Suprapubic skin (tissue), 4 donors: ENCODE measurements at places on chromosomes 6 and 20. TPM values are rescaled to one million over a fixed set of nuclear protein-coding genes. Genes with fewer than 3 reads are reported as not detected.

CYP39A1 gene
- 20.0 TPM for total RNA-seq

TREML1 gene
- not detected for total RNA-seq

BPIFB1 gene
- total RNA-seq = not detected

KCNQ2 gene
- not detected for total RNA-seq

TDRD6 gene
- 0.49 TPM for total RNA-seq

PLEKHG1 gene
- total RNA-seq = 47.9 TPM

NNAT gene
- total RNA-seq = 15.2 TPM

KIF25 gene
- total RNA-seq = not detected

CDH22 gene
- total RNA-seq = 3.9 TPM

CDKAL1 gene
- total RNA-seq = 22.0 TPM

CUL7 gene
- total RNA-seq = 13.5 TPM

MUC22 gene
- total RNA-seq = not detected

PGBD1 gene
- 0.78 TPM for total RNA-seq

PACRG gene
- 1.1 TPM for total RNA-seq

ABRACL gene
- 18.4 TPM for total RNA-seq

PTCRA gene
- not detected for total RNA-seq

WFDC5 gene
- total RNA-seq = 409 TPM

OVOL2 gene
- total RNA-seq = 16.9 TPM

COL11A2 gene
- 0.57 TPM for total RNA-seq

F13A1 gene
- 22.8 TPM for total RNA-seq

RHAG gene
- 0.89 TPM for total RNA-seq

BFSP1 gene
- total RNA-seq = 1.2 TPM

WFDC10B gene
- total RNA-seq = not detected

OR2H2 gene
- total RNA-seq = not detected

ZNF831 gene
- 0.16 TPM for total RNA-seq

PAK5 gene
- 0.21 TPM for total RNA-seq

HSPA1L gene
- 0.83 TPM for total RNA-seq

LY6G5C gene
- not detected for total RNA-seq
